ENCODE measurements at places on chromosomes 12 and 14.

DNA sequence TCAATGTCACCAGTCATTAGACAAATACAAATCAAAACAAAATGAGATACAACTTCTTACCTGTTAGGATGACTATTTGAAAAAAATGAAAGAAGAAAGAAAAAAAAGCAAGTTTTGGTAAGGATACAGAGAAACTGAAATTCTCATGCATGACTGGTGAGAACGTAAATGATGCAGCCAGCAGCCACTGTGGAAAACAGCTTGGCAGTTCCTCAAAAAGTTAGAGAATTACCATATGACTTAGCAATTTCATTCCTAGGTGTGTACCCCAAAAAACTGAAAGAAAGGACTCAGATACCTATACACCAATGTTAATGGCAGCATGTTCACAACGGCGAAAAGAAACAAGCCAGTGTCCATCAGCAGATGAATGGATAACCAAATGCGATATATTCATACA is 26.6 kb downstream of the NINJ2 start:
- no peak for DNase-seq

- no peak for DNase-seq
Measured at GRCh38 chr14:103840014-103840413, 7.4 kb downstream of the PPP1R13B start.

DNA sequence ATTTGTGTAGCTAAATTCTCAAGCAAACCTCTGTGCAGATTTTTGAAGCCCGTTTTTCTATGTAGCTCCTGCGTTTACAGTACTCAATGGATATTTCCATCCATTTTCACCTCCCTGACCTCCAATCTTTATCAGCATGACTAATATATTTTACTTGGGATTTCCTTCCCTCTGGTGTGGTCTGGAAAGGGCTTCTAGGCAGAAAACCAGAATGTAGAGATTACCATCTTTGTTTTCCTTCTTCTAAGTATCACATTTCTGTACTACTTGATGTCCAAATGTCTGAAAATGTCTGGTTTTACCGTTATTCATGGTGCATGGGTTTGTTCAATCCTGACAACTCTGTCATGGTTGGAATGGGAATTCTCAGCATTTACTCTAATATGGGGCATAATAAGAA is 907.6 kb upstream of the FLRT2 start:
- no peak for DNase-seq

GRCh38 chr12:56243731-56244181 is 13.9 kb downstream of the SLC39A5 start:
- no peak for DNase-seq

DNA sequence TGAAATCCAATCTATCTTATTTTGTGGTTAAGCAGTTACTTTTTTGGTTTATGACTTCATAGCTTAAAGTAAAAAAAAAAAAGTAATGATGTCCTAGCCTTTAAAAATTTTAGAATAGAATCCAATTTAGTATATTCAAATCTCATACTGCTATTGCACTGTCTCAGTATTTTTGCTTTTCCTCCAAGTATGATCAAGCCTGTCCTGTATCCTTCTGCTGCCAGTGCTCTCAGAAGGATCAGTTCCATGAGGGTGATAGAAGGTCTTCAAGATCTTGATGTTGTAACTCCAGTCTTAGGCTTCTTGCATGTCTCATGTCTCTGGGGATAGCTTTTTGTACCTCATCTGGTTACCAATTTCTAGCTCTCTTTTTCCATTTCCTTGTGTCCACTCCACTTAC is 324.2 kb upstream of the FAR2 start:
- no peak for DNase-seq

GRCh38 chr12:90174198-90174510 is 465.5 kb upstream of the ATP2B1 start:
- no peak for DNase-seq

DNA sequence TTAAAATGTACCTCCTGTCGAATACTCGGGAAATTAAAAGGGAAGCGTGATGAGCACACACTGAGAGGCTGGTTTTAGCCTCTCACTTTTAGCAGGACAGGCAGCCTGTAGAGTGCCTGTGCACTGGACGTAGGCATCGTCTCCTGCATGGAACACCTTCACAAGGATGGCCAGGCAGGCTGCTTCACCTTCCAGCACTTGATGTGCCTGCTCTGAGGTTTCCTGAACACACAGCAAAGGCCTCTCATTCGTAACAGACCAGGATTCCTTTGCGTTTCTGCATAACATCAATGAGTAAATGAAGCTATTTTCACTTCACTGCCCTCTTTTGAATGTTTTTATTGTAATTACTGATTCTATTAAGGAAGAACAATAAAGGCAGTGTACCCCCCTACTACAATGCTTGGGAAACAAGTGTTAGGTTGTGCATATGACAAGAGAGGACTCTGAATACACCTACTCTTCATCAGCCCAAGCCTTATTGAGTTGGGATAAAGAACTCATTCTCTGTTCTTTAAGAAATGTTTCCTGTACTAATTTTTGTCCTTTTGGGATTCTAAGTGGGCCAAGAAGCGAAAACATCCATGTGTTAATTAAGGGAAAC is 1077.6 kb upstream of the FOXG1 start:
- DNase-seq: no peak

DNA sequence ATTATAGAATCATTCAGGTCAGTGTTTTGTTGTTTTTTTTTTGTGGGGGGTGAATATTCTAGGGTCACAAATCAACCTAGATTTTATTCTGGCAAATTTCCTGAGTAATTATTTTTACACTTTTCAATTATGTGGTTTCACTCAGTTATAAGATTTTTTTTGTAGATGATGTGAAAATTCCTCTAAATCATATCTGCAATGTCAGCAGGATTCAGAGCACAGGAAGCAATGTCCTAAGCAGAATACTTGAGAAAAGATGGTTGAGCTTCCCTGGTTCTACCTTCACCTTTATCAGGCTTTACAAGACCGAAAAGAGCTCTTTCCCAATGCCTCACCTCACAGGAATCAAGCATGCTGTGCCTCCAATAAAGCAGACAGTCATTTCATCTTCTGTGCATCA is 124.3 kb downstream of the SLC41A2 start:
- DNase-seq: no peak

- no peak for DNase-seq
Measured at GRCh38 chr12:21252070-21252469, 82.6 kb downstream of the SLCO1A2 start.

DNA sequence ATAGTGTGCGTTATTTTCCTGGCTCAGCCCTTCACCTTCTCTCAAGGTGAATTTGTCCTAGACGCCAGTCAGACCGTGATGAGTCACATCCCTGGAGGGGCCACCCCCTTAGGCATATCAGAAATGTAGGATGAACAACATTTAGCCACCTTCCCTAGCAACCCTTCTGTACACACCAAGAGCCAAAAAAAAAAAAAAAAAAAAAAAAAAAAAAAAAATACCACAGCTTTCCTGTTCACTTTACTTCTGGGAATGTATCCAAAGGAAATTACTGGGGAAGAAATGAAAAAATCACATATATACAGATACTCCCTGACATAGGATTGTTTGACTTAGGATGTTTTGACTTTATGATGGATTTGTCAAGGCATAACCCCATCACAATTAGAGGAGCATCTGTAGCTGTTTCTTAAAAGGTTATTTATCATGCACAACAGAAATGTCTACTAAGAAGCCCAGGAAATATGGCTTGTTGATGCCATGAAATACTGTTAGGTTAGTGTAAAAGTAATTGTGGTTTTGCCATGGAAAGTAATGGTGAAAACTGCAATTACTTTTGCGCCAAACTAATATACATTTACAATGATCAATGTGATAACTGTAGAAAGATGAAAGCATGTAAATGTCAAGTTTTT is 68.2 kb upstream of the BDKRB2 start:
- peak; percentile 32 for DNase-seq

DNA sequence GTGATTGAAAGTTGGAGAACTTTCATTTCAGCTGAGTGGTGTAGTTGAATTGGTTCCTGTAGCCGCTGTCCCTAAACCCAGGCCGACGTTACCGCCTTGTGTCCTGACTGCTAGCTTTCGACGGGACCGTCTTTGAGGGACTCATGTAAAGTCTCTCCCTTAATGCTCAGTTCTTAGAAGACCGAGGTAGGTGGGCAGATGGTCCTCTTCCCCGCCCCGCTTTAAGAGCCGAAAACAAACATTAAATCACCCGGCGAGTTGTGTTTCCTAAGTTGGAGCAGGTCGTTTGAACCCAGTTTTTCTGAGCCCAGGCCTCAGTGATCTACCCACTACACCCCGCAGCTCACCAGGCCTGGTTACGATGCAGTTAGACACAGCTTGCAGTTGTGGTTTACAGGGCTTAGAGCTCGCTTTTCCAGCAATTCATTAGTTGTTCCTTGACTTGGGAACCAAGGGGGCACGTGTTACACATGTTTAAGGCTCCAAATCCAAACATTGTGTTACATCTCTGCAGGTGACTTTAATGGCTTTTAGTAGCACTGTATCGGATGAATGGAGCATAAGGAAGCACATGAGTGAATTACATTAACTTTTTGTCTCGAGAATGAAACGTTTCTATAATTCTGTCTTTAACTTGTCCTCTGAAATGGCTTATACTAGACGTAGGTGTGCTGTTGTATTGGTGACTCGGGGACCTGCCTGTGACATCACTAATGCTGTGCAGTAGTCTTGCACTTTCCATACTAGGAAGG is 790 bp downstream of the NEDD1 start:
- peak; percentile 53 for DNase-seq

GRCh38 chr12:56884421-56884820 is 49.8 kb downstream of the SDR9C7 start:
- DNase-seq: no peak

GRCh38 chr12:28367326-28367725 is 177.1 kb downstream of the CCDC91 start:
- peak; percentile 28 for DNase-seq

All from AG20443 (cell line).